ENCODE measurements at places on chromosomes 4 and X. TPM values are rescaled to one million over a fixed set of nuclear protein-coding genes. Genes with fewer than 3 reads are reported as not detected.

NRK gene
- total RNA-seq = not detected

DACH2 gene
- total RNA-seq = not detected

UTP3 gene
- total RNA-seq = 39.2 TPM

SRPK3 gene
- not detected for total RNA-seq

HELT gene
- total RNA-seq = not detected

HSD17B13 gene
- 0.16 TPM for total RNA-seq

NDST4 gene
- total RNA-seq = not detected

SMIM43 gene
- total RNA-seq = not detected

SPANXC gene
- not detected for total RNA-seq

MCUB gene
- total RNA-seq = 109 TPM

WAS gene
- 164 TPM for total RNA-seq

FABP2 gene
- not detected for total RNA-seq

MGAT4D gene
- total RNA-seq = not detected

SPIN2A gene
- 0.45 TPM for total RNA-seq
